HCT116 (cell line): ENCODE measurements at places on chromosomes 12 and 14.

GRCh38 chr12:103909811-103910210 lies 20.4 kb upstream of the HSP90B1 start:
- no peak for DNase-seq

DNA sequence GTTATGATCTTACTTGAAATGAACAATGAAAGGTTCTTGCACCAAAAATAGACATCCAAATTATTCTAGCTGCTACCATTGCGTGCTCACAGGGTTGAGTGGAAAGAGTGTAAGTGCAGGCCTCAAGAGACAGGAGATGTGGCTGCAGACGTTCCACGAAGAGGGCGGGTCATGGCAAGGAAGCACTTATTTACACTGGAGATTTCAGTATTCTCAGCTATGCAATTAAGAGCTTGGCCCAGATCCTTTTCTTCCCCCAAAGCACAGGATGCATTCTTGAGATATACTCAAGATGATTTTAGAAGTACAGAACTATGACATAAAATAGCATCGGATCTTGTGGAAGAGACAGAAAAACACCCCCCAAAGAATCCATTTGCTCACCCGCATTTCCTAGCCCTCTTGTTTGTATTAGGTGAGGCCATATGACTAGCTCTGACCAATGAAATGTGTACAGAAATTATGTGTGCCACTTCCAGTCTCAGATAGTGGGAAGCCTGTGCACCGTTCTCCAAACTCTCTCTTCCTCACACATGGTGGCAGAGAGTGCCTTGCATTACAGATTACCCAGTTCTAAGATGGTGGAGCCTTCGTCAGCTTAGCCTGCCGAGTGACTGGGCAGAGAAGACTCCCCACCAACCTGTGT lies 261.4 kb downstream of the TTC8 start:
- no peak for DNase-seq

DNA sequence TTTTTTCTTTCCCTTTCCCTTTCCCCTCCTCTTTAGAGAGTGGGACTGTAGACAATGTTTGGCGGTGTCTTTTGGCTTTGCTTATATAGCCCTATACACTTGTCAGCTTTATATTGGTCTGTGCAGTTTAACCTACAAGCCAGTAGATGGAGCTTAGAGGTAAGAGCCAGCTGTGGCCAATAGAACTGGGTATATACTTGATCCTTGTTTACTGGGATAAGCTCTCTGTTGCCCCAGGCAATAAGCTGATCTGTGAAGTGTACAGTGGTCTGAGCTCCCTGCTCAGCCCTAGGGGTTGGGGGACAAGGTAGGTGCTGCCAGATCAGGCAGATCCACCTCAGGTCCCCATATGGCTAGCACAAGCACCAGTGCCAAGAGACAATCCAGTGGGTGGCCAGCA lies 434.1 kb downstream of the NOVA1 start:
- no peak for DNase-seq

GRCh38 chr14:23041729-23042128 lies 283 bp upstream of the PSMB11 start:
- no peak for DNase-seq

GRCh38 chr14:50770586-50770985 lies 60.4 kb downstream of the NIN start:
- DNase-seq = no peak

DNA sequence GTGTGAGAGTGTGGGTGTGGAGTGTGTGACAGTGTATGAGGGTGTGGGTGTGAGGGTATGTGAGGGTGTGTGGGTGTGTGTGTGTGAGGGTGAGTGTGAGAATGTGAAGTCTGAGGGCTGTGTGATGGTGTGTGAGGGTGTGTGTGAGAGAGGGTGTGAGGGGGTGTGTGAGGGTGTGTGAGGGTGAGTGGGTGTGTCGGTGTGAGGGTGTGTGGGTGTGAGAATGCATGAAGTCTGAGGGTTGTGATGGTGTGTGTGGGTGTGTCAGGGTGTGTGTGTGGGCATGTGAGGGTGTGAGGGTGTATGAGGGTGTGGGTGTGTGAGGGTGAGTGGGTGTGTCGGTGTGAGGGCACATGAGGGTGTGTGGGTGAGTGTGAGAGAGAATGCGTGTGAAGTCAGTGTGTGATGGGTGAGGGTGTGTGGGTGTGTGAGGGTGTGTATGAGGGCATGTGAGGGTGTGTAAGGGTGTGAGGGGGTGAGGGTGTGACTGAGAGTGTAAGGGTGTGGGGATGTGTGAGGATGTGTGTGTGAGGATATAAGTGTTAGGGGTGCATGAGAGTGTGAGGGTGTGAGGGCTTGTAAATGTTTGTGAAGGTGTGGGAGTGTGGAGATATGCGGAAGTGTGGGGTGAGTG lies 36.4 kb downstream of the TMEM121 start:
- DNase-seq = no peak

DNA sequence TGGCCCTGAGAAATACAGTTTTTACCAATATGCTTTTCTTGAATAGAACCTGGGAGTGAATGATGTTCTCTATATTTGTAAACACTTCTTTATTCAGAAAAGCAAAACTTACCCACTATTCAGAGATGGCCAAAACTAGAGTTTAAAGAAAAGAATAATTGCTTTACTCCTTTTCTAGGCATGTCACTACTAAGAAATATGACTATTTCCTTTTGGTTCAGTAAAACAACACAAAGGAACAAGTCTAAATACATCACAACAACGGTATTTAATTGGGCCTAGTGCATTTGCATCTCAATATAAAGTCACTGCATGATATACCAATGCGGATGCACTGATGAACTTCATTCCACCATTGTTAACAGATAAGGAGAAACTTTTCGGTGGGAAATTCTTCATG lies 207.5 kb downstream of the FOXN3 start:
- DNase-seq = no peak

DNA sequence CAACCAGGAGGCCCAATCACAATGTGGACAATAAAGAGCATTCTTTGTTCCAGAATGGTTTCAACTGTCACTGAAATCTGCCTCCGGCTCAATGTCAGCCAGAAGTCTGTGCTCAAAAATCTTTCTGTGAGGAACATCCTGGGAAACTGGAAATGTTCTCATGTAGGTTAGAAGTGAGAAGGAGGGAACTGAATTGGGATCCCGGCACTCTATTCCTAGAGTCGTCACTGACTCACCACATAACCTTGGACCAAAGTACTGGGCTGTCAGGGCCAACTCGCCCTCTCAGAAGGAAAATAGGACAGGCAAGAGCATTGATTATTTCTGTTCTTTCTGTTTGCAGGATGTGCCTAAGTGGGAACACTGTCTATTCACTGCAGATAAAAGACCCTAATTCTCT lies 57.6 kb downstream of the PRKAB1 start:
- no peak for DNase-seq

DNA sequence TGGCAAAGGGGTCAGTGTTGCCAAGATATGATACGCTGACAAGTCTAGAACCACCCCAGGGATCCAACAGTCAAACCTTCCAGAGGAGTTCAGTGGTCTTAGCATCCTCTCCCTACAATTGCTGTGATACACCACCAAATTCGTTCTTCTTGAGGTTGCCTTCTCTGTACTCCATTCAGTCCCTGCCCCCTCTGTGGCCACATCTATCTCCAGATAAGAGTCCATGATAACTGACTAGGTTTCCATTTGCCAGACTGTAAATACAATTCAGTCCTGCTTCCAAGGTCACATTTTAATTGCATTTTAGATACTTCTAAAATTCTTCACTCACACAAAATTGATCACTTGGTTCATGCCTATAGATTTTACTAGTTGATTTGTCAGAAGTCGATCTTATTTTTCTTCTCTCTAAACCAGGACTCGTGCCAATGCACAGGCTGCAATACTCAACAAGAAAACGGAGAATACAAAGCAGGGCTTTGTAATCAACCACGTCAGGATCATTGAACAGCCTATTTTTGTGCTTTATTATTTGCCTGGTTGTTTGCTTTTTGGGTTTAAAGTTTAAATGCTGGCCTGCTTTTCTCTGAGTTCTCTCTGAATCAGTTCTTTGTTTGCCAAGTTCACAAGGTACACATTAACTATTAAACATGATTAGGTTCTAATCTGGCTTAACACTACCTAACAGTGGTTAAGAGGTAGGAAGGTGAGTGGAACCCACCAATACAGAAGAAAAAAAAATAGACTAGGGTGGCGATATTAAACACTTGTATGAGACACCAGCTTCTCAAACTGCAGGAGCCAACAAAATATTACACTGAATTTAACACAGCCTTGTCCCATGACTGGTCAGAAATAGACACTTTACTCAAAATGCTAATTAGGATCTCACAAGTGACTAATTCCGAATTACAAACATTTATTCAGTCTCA lies 5.3 kb upstream of the TSPAN8 start:
- DNase-seq = no peak

GRCh38 chr14:60760644-60761364 lies 26.2 kb downstream of the MNAT1 start:
- DNase-seq = peak; percentile 71

GRCh38 chr14:68217791-68218340 lies 398.3 kb downstream of the RAD51B start:
- no peak for DNase-seq

DNA sequence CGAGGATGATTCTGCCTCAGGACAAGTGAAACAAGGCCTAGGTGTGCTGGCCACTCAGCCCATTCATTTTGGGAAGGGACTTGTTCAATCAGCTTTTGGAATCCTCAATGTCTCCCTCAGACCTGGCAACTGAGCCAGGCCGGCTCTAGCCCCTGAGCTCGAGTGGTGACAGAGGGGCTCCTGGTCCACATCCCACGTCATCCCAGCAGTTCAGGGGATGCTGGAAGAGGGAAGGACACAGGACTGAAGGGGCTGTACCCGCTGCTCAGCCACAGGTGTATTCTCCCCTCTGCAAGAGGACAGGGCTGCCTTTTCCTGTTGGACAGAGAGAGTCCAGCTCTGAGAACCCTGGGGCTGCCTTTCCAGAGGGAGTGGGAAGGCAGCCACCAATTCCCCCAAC lies 244.6 kb upstream of the SFSWAP start:
- DNase-seq = no peak

- DNase-seq = no peak
Measured at GRCh38 chr12:108833757-108834472, 23.5 kb downstream of the SSH1 start.

- no peak for DNase-seq
Measured at GRCh38 chr14:102248121-102248520, 56.8 kb downstream of the MOK start.

DNA sequence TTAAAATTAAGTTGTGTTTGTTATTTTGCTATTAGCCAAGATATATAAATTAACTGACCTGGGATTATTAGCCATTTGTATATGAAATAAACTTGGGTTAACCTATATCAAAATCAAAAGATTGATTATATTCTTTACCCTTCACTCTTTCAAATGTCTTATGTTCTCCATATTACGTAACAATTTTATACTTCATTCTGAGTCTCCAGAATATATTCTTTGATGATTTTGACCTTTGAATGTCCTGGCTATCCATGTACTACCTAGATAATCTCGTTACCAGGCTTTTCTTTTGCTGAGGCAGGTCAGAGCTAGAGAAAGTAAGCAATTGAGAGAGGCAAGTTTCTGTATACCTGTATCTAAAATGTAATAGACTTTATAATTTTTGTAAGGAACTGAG lies 3.6 kb downstream of the PPM1A start:
- no peak for DNase-seq

GRCh38 chr14:66076176-66076575 lies 410.0 kb upstream of the CCDC196 start:
- no peak for DNase-seq
